Right cardiac atrium (tissue), 5 donors: ENCODE measurements at places on chromosomes 2 and 18. TPM values are rescaled to one million over a fixed set of nuclear protein-coding genes. Genes with fewer than 3 reads are reported as not detected.

The SP140 gene
- polyA plus RNA-seq: 0.36 TPM

The NEURL3 gene
- 0.07 TPM for polyA plus RNA-seq

The SULT6B1 gene
- polyA plus RNA-seq: not detected

The EPB41L3 gene
- 8.7 TPM for polyA plus RNA-seq

The TPRKB gene
- 74.1 TPM for polyA plus RNA-seq

The IL37 gene
- polyA plus RNA-seq: not detected

The CHRND gene
- polyA plus RNA-seq: 0.09 TPM

The HNMT gene
- polyA plus RNA-seq: 13.7 TPM

The SOX11 gene
- 0.93 TPM for polyA plus RNA-seq

The DSG3 gene
- not detected for polyA plus RNA-seq

The EPB41L5 gene
- 2.5 TPM for polyA plus RNA-seq

The SEC11C gene
- 25.3 TPM for polyA plus RNA-seq

The DSC2 gene
- 6.6 TPM for polyA plus RNA-seq

The ASB18 gene
- 1.2 TPM for polyA plus RNA-seq

The PPP1CB gene
- polyA plus RNA-seq: 126 TPM

The HOXD12 gene
- not detected for polyA plus RNA-seq

The CTNNA2 gene
- polyA plus RNA-seq: 0.14 TPM

The EML6 gene
- polyA plus RNA-seq: 0.43 TPM

The CD8B2 gene
- polyA plus RNA-seq: not detected

The GCG gene
- not detected for polyA plus RNA-seq
